ENCODE measurements at places on chromosomes 5 and 9. TPM values are rescaled to one million over a fixed set of nuclear protein-coding genes. Genes with fewer than 3 reads are reported as not detected.

GRCh38 chr5:66515209-66515608 lies 81.0 kb upstream of the MAST4 start:
- DNase-seq: no peak

DNA sequence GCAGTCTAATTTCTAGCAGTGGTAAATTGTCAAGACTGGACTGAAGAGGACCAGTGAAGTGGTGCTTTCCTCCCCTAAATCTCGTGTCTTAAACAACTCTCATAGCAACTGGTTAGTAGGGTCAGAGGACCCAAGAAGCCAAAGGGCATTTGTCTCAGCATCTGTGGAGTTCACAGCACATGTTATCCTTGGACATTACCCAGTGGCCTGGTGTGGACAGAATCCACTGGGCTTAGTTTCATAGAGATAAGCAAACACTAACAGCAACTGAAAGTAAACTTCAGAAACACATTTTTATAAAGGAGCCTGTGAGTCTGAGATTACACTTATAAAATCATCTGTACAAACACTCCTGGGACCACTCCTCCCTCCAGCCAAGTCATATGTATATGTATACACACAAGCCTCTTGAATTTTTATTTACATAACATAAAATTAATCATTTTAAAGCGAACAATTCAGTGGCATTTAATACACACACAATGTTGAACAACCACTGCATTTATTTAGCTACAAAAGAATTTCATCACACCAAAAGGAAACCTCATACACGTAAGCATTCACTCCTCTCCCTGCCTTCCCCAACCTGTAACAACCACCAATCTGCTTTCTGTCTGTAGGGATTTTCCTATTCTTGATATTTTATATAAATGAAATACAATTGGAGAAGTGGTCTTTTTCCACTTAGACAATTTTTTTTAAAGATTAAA lies 457.8 kb downstream of the RASEF start:
- DNase-seq: no peak

DNA sequence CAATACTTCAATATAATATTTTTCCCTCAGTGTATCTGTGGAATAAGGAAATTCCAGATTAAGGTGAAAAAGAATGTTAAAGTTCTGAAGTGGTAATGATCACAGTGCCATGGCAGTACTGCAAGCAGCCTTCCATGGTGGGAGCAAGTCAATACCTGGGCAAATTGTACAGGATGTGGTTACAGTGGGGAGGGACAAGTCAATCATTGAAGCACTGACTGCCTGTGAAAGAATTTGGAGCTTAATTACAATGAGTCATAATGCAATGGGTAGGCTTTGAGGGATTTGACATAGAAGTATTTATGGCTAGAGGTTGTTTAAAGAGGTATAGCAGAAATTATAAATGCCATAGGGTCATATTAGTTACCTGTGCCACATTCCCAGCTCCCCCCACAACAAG lies 786.5 kb upstream of the ACO1 start:
- DNase-seq: no peak

GRCh38 chr9:85603936-85604335 lies 137.8 kb downstream of the AGTPBP1 start:
- no peak for DNase-seq

- no peak for DNase-seq
Measured at GRCh38 chr5:173383711-173384110, 55.5 kb upstream of the STC2 start.

DNA sequence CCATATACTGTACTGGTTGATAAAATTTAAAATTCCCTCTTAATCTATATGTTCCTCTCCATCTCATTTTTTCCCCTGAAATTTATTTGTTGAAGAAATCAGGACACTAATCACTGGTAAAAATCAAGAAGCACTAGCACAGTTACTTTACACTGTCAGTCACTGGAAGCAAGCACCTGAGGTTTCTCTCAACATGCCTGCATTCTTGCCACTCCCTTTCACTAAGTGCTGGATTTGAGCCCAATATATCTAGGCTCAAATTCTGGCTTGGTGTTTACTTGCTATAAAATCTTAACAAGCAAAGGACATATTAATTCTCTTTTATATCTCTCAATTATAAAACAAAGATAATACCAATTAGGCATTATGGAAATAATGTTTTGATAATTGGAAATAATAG lies 58.6 kb downstream of the DIAPH1 start:
- DNase-seq: no peak

DNA sequence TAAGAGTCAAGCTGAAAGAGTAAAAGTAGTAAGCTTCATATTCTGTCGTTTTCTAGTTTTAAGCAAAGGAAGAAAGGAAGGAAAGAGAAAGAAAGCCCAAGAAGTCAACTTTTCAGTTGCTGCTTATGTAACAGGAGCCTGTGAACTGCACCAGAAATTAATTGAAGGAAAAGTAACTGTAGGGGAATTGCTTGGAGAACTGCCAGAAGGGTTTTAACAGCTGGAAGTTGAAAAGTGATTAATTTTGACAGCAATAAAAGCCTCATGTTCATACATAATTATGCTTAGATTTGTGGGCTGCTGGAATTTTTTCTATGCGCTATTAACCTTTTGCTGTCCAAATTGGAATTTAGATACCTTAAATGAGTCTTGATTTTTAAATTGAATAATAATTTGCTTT lies 255.7 kb downstream of the ENC1 start:
- DNase-seq: no peak

GRCh38 chr5:41843456-41844370 lies 26.5 kb downstream of the OXCT1 start:
- peak; percentile 37 for DNase-seq

DNA sequence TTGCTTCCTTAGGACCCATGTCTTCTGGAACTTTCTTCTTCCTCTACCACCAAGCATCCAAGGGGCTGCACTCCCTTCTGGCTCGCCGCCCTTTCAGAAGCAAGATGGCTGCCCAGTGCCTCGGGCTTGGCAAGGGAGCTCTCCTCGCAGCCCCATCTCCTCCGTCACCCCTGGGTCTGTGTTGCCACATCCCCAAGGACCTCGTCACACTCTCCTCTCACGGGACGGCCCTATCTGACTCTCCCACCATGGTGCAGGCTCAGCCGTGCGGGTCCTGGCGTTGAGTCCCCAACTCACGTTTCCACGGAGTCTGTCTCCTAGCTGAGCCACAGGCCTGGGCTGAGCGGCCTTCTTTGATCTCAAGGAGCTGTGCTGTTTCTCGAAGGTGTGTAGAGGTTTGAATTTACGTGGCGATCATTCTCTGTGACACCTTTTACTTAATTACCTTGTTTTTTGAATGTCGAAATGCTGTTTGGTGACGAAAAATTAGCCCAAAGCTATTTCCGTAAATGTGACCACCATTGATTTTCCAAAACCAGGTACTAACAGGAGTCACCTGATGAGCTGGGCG lies 15.0 kb upstream of the SCGB3A1 start:
- no peak for DNase-seq

- DNase-seq: no peak
Measured at GRCh38 chr9:124983698-124984097, 42.8 kb upstream of the GOLGA1 start.

- no peak for DNase-seq
Measured at GRCh38 chr5:165837286-165837685, 2331.9 kb downstream of the MAT2B start.

GRCh38 chr5:5405441-5405840 lies 17.0 kb upstream of the ICE1 start:
- no peak for DNase-seq

- DNase-seq: no peak
Measured at GRCh38 chr5:2205185-2205585, 322.5 kb upstream of the IRX4 start.

- DNase-seq: no peak
Measured at GRCh38 chr9:1170918-1171317, 120.8 kb downstream of the DMRT2 start.

- DNase-seq: no peak
Measured at GRCh38 chr5:178372142-178372571, 139.6 kb upstream of the PHYKPL start.

DNA sequence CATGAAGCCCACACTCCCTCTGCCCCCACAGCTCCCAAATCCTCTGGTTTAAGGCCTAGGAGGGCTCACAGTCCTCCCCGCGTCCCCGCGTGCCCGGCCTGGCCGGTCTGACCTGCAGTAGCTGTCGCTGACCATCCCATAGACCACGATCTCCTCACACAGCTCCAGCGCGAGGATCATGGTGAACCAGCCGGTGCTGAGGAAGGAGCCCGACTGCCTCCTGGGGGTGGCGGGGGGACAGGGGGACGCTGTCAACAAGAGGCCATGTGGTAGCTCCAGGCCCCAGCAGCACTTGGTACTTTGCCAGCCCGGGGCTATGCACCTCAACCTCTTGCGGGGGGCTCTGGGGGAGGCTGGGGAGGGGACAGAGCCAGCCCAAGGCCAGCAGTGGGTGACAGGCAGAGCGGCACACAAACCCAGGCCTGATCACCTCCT lies 7.0 kb downstream of the ST6GALNAC4 start:
- no peak for DNase-seq

DNA sequence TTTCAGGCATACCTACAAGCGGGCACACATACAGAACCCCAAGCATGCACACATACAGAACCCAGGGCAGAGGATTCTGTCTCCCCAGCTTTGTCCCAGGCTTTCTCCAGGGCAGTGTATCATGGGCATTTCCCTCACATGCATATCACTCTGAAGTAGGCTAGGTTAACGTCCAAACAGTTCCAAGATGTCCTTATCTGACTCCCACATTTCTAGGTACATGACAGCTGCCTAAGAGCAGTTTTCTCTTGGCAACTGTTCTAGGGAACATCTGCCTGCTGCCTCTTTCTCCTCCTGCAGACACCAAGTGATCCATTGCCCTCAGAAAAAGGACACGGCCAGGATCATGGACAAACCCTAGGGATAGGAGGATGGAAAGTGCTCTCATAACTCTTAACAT lies 84.9 kb upstream of the NR3C1 start:
- no peak for DNase-seq

- DNase-seq: no peak
Measured at GRCh38 chr5:101425339-101425859, 522.3 kb upstream of the ST8SIA4 start.

- no peak for DNase-seq
Measured at GRCh38 chr9:68832861-68833518, 128.0 kb downstream of the PIP5K1B start.

DNA sequence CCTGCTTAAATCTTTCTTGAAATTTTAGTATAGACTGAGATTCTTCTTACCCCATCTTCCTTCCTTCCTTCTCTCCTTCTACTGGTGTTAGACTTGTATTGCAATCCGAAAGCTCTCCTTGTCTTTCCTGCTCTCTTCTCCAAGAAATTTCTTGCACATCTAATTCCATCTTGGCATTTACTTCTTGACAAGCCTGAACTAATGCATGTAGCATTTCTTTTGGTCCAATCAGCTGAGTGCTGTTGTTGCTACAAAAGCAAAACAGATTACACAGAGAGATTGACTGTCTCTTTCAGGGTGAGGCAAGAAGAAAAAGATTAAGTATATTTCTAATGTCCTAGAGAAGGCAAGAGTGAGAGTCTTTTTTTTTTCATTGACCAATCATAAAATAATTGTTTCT lies 51.6 kb upstream of the MAP1B start:
- DNase-seq: no peak

DNA sequence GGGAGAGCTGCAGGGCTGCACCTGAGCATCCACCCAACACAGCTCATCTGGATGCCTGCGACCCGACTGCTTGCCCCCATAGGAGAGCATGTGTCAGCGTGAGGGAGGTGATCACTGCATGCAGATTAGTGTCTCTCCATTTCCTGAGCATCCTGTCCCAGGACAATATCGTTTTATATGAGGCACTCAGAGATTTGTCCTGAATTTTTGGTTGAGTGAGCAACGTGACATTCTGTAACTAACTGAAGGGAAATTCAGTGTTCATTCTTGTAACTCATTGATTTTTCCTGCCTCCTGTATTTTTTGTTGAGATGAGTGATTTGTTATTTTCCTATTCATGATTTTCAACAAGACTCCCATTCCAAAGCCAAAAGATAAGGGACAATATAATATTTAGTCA lies 20.7 kb upstream of the ANKRD34B start:
- DNase-seq: no peak

GRCh38 chr9:135479469-135480052 lies at the start of gene PPP1R26:
TSS of gene PPP1R26 (plus strand) at chr9:135479782. CDS start at chr9:135484511, 4,729 bp downstream.
- no peak for DNase-seq

DNA sequence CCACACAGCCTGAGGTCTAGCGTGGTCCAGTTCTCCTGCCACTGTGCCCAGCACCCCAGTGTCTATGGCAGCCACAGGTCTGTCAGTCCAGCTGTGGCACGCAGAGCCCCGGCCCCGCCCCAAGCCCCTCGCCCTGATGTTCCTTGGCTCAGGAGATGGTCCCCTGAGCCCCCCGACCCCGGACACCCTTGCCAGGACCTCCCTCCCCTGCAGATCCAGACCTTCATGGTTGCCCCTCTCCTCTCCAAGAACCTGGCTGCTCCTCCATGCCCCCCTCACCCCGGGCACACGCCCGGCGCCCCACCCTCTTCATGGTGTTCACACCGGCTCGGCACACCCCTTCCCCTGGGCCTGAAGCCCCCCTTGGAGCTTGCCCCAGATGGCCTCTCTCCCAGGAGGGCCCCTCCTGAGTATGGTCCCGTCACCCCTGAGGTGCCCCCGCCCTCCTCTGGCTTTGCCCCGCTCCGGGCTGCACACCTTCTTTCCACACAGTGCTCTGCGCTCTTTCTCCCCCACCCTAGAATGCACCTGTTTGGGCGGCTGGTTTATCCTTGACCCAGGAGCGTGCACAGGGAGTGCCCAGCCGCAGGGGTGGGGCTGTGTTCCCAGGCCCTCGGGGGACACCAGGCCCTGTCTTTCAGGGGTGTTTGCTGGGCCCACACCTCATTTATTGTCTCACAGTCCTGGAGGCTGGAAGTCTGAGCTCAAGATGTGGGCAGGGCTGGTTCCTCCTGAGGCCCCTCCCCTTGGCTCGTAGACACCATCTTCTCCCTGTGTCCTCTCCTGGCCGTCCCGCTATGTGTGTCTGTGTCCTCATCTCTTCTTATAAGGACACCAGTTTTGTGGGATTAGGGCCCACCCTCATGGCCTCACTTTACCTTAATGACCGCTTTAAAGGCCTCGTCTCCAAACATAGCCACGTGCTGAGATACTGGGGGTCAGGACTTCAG lies 37.6 kb downstream of the KCNT1 start:
- no peak for DNase-seq

GRCh38 chr9:98917746-98918487 lies 25.8 kb upstream of the COL15A1 start:
- DNase-seq: no peak

The CKMT2 gene
- not detected for total RNA-seq

The LMX1B gene
- not detected for total RNA-seq

The CMBL gene
- 1.7 TPM for total RNA-seq

The PLPP1 gene
- 23.3 TPM for total RNA-seq

The TXNDC8 gene
- not detected for total RNA-seq

The ESM1 gene
- total RNA-seq: not detected

The ACSL6 gene
- total RNA-seq: 5.9 TPM

The TEK gene
- total RNA-seq: not detected

The FOXD4L4 gene
- 0.14 TPM for total RNA-seq
